T-helper 2 cell treated with Interferon-gamma antibody and Interleukin-4, amounts not matched to agents 5 μg/mL and 100 μg/mL, for 36 hours (primary cell): ENCODE measurements at places on chromosomes 6 and 20.

- no peak for DNase-seq
These were observed 40.0 kb upstream of the MRPS10 start for GRCh38 chr6:42257614-42258013.

GRCh38 chr6:65064844-65065243 lies 642.2 kb downstream of the EYS start:
- DNase-seq = no peak

DNA sequence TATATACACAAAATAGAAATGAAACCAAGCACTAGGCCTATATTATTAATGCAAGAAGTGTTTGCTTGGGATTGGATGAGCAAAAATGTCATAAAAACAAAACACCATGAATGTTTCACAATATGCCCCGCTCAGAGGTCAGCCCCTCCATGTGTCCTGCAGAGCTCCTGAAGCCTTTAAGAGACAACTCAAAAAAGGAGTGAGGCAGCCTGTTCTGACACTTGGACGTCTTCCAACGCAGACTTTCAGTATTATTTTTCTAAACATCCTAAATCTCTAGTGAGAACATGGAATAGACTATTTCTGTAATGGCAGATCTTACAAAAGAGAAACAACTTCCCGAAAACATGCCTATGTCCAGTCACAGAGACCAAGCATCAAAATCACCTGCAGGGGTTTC lies 322.6 kb downstream of the PRKN start:
- DNase-seq = no peak

- DNase-seq = no peak
These were observed 45.0 kb downstream of the ADNP start for GRCh38 chr20:50886184-50886790.

DNA sequence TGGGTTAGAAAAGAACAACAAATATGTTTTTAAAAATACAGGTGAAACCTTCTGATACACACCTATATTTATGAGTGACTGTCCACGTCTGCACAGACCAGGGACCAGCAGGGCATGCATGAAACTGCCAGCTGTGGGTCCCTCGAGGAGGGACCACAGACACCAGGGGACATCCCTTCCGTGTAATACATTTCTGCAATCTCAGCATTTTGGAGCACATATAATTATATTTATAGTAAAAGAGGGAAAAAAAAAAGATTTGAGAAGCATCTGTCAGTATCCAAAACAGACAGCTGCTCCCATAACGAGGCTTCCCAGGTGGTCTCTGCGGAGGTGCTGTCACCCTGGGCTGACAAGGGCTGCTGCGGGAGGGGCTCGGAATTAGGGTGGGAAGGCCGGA lies 40.2 kb downstream of the PMEPA1 start:
- DNase-seq = no peak

GRCh38 chr20:50691573-50692551 lies 520 bp upstream of the RIPOR3 start:
- DNase-seq = no peak

DNA sequence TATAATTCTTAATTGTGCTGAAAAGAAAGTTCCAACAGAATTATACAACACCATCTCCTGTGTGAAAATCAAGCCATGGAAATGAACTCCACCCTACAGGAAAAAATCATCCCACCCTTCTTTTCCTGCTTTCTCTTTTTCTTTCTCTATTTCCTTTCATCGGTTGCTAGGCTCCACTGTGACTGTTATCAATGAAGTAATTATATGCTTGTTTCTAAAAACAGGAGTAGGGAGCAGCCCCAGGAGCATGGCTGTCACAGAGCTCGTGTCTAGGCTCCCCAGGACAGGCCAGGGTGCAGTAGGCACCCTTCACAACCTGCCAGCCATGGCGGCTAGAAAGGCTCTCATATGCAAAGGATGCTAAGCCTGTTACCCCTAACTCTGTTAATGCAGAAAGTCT lies 13.0 kb downstream of the MPC1 start:
- DNase-seq = no peak

- DNase-seq = no peak
These were observed 17.5 kb upstream of the SYNCRIP start for GRCh38 chr6:85660181-85660611.

DNA sequence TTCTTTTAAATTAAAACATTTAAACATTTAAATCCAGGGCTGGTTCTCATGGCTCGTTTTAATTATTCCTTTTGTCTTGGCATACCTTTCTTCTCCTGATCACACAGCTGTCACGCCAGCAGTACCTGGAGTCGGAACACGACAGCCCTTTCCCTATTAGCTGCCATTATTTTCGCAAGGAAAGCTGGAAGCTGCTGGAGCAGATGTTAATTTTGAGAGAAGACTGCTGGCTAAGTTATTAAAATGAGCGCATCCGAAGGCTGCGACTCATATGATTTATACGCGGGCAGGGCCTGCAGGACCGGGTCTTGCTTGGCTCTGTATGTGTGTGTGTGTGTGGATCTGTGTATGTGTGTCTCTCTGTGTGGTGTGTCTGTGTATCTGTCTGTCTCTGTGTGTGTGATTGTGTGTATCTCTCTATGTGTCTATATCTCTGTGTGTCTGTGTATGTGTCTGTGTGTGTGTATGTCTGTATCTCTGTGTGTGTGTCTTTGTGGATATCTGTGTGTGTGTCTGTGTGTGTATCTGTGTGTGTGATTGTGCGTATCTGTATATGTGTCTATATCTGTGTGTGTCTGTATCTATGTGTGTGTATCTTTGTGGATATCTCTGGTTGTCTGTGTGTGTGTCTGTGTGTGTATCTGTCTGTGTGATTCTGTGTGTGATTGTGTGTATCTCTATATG lies 191.5 kb downstream of the CDH4 start:
- DNase-seq = no peak

DNA sequence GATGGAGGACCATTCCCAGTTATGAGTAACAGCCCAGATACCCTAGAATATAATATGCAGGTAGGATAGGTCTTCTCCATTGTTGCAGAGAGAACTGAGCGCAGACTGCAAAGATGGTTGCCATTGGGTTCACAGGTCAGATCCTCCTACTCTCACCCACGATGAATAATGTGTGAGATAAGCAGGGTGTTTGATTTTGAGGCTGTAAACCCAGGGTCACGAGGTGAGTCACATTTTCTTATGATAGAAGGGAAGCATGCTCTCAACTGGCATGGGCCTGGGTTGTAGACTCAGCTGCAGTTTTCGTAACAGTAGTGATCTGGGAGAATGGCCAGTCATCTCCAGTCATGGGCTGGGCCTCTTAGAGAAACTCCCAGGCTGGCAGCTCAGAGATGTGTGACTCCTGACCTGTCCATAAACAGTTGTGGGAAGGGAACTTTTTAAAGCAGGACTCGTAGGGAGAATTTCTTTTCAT lies 74.2 kb downstream of the CD164 start:
- DNase-seq = peak; percentile 60

- DNase-seq = no peak
These were observed 17.6 kb downstream of the GHRH start for GRCh38 chr20:37243937-37244571.

DNA sequence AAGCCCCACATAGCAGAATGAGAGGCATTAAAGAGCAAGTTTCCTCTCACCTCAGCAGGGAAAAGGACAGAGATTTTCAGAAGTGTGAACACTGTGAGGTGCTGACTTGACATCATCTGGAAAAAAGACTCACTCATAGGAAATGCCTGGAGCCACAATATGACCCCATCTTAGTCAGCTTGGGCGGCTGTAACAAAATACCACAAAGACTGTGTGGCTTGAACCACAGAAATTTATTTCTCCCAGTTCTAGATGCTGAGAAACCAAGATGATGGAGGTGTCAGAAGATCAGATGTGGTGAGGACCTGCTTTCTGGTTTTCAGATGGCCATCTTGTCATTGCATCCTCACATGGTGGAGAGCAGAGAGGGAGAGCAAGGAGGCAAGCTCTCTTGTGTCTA lies 253.1 kb downstream of the ADGB start:
- peak; percentile 69 for DNase-seq

- no peak for DNase-seq
These were observed 296.5 kb downstream of the SLC35F1 start for GRCh38 chr6:118203545-118203944.
